Cardiac septum (tissue), 1 donor: ENCODE measurements at places on chromosomes 3 and 15.

- DNase-seq = no peak
Measured at GRCh38 chr15:88403351-88403791, 63.8 kb downstream of the MRPL46 start.

GRCh38 chr3:61699622-61700021 is 138.3 kb downstream of the PTPRG start:
- no peak for DNase-seq

GRCh38 chr3:126349071-126349470 is 8.1 kb downstream of the KLF15 start:
- no peak for DNase-seq

DNA sequence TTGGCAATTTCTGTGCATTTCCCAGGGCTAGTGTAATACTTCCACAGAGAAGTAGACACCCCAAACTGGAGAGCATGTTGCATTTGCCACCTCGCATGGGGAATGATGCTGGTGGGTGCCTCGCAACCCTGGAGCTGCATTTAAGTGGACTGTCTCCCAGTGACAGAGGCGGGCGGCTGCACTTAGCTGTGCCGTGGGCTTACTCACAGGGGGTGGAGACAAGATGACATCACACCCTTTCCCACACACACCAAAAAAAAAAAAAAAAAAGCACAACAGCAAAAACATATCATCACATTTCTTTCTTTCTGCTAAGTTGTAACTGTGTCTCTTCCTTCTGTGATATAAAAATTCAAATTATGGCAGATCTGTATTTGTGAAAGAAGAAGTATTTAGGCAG is at the start of gene ABI3BP:
ABI3BP (minus strand) TSS at position 113 of the 400 bp plus-strand sequence; CDS start at position 76, 37 bp downstream.
- DNase-seq = no peak

GRCh38 chr15:68924866-68925560 is 5.3 kb upstream of the SPESP1 start:
- DNase-seq = peak; percentile 78

- DNase-seq = no peak
Measured at GRCh38 chr15:100999369-100999768, 80.2 kb downstream of the LRRK1 start.

- DNase-seq = peak; percentile 86
Measured at GRCh38 chr3:187679638-187680396, 9.6 kb upstream of the SST start.
